Activated T-cell treated with anti-CD3 and anti-CD28 coated beads, Interleukin-2, amount 50 U/mL, for 4 hours (primary cell): ENCODE measurements at places on chromosomes 3 and 15. TPM values are rescaled to one million over a fixed set of nuclear protein-coding genes. Genes with fewer than 3 reads are reported as not detected.

The TM6SF1 gene
- 0.40 TPM for total RNA-seq

- DNase-seq: no peak
Measured at GRCh38 chr15:81924729-81925128, 121.1 kb downstream of the MEX3B start.

DNA sequence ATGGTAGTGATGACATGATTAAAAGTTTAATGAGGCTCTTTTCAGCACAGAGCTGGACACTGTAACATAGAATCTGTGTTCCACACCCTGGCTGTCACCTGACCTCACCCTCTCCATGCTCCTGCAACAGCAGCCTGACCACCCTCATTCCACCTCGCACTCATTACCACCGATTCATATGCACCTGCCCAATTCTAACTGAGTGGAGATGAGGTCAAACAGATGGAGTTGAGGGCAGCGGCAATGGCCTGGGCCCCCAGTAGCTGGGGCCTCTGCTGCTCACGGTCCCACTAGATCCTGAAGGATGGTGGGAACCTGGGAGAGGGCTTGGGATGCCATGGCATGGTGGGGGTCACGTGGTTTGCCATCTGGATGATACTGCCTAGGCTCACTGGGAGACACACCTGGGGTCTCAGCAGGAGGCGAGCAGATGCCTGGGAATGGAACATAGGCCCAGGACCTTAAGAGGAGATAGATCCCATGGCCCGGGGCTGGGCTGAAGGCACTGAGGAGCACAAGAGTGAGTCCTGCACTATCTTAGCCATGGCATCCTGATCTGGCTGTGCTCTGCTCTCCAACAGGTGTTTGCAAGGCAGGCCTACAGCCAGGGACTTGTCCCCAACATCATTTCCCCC lies 1.3 kb downstream of the SCN5A start:
- no peak for DNase-seq

The PLSCR5 gene
- not detected for total RNA-seq
